ENCODE measurements at places on chromosomes 3 and 15.

GRCh38 chr3:15948388-15948787, 150.6 kb upstream of the ANKRD28 start:
- DNase-seq = no peak

GRCh38 chr3:34037260-34037659, 238.8 kb downstream of the PDCD6IP start:
- no peak for DNase-seq

DNA sequence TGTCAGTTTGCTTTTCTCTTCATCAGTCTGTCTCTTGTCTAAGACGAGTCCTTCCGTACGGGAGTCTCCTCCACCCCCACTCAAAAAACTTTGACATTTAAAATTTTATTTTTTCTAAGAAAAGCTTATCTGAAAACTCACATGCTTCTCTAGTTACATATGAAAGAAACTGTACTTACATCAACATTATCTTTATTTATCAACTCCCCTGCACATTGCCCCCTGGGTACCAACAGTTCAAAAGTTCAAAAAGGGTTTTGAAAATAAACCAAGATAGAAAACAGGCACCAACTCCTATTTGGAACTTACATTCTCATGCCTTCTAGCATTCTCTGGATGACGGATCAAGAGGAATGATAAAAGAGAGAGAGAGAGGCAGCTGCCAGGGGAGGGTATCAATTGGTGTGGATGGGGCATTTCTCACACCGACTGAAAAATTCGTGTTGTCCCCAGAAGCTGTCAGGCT, 182.5 kb downstream of the FOXP1 start:
- no peak for DNase-seq

DNA sequence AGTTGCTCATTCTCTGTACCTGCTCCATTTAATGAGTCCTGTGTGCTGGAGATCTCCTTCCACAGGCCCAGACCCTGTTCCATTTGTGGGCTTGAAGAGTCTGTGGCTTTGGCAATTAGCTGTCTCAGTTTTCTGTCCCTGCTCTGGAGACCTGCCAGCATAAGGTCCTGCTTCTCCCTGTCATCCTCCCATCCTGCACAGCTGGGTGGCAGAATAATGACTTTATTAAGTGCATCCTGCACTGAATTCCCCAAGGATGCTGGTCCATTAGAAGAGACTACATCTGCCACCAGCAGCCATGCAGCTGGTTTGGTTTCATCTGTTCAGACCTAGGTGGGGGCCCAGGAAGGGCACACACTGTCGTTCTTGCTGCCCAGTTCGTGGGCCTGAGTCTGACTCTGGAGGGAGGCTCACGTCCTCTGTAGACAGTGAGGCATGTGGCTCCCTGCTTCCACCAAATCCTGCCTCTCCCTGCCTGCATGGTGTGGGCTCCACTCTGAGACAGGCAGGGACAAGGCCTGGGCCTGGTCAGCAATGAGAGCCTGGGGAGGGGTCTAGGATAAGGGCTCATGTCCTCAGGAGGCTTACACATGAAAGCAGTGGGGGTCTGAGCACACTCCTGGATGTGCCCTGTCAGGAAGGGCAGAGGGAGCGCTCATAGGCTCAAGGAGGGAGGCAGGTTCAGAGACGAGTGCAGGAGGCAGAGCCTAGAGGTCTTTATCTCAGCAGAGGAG, 78.4 kb upstream of the PRR23E start:
- no peak for DNase-seq

DNA sequence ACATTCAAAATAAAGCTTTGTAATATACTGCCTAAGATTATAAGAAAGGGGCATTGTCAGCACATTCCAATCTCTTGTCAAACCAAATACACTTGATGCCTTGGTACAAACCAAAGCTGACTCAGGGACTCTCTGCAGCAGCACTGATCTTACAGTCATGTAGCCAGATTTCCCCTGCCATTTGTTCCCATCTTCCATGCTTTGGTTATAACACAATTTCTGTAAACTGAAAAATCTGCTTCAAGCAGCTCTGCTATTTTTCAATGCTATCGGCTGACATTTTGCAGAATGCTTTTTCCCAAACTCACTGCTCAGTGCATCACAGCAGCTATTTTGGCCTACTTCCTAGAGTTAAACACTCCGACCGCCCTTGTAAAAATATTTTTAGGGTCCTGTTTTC, 18.2 kb downstream of the PLOD2 start:
- DNase-seq = no peak

GRCh38 chr3:25091934-25092333, 336.1 kb upstream of the RARB start:
- DNase-seq = no peak

DNA sequence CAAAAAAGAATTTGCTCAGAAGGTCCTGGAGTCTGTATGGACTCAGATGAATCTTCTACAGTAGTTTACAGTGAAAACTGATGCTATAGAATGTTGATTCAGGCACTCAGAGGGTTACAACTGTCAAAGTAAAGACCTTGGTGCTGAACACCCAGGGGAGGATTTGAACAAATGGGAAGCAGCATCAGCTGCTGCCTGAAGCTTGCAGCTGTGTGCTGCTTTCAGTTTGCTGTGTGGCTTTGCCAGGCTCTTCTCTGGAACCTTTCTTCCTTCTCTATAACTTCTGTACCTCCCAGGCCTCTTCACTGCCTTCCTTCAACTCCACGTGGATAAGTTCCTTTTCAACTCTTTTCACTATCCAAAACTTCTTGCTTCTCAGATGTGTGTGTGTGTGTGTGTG, 214.2 kb downstream of the GRM7 start:
- no peak for DNase-seq

DNA sequence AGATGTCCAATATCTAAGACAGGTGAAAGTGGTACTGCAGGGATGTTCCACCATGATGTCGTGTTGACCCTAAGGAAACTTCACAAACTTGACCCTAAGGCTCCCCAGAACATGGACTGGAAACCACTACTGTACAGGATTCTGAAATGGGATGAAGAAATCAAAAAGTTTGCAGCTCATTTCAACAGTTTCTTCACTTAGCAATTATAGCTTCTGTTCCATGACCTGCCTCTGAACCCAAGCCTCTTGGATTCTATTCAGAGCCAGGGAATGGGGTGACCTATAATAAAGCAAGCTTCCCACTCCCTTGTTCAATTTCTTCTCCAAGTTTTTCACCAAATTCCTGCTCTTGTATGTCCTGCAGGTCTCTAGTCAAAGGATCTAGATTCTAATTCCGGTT, 40.7 kb downstream of the DUT start:
- DNase-seq = no peak

- peak; percentile 6 for DNase-seq
Measured at GRCh38 chr15:55552926-55553325, 35.2 kb downstream of the PYGO1 start.

DNA sequence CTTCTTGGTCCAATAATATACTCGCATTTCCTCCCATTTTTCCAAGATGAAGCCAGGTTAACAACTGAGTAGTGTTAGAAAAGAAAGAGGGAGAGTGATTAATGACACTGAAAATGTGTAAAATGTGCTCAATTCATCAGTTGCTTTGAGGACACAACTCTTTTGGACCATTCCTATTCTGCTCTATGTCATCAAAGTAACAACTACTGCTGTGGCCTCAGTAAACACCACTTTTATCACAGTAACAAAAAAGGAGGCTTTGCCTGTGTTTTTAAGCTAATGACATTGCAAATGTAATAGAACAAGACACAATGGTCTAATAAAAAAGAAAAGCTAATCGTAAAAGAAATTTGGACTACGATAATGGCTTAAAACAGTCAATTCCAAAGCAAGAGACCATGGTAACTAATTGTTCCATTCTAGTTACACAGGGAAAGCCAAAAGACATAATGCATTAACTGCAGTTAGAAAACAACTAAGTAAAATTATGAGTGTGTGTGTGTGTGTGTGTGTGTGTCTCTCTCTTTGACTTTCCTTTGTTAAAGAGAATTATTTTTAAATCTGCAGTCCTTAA, 221.1 kb downstream of the MAGI1 start:
- DNase-seq = no peak

DNA sequence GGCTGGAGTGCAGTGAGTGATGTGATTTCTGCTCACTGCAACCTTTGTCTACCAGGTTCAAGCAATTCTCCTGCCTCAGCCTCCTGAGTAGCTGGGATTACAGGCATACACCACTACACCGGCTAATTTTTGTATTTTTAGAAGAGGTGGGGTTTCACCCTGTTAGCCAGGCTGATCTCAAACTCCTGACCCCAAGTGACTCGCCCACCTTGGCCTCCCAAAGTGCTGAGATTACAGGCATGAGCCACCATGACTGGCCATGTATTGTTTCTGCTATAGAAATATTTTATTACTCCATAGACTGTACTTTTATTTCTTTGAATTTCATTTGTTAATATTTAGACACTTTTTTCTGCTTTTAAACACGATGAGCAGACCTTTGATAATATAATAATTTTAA, 60.4 kb downstream of the GTF2E1 start:
- no peak for DNase-seq

DNA sequence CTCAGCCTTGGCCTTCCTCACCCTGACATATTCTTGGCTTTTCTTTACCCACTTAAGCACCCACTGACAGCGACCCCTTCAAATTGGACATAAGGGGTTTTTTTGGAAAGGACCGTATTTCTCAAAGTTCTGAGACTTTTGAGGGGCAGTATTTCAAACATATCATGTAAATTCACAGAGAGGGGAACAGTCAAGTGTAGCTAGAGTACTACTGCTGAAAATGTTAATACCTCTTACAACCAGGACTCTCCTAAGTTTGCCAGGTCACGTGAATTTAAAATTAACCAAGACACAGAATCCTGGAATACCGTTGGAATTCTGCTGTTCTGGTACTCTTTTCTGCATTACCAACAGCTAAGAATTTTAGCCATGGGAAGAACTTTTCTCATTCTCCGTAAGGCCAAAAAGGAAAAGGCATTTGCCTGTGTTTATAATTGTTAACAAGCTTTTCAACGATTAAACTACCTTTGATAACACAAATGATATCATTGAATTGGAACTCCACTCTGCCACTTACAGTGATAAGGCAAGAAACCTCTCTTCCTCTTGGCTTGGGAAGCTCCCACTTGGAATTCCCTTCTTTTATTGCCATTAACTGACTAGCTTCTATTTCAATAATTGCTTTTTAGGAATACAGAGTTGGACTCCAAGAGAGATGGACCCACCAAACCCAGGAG, 597 bp upstream of the GBE1 start:
- DNase-seq = no peak

DNA sequence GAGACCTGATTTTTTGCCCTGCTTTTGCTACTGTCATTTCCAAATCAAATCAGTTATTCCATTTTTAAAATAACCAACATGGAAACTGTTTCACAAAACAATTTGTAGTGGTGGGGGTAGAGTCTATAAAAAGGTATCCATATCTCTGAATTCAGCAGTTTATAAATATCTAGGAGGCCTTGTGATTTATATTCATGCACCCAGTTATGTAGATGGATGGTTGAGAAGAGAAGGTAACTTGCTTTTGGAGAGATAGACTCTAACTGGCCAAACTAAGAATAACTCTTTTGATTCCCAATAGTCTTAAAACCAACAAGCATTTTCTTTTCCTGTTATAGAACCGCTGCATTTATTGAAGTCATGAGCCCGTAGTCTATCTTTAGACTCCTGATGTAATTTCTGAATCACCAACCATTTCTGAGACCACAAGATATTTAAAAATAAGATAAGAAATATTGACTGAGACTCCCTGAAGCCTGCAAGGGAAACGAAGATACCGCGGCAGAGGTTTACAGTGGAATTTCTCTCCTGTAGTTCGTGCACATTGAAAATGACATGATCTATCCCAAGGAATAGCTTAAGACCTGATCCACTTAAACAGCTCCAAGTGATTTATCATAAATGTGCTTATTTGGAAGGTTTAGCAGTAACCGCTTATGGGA, 68.5 kb downstream of the SAMMSON start:
- DNase-seq = no peak

DNA sequence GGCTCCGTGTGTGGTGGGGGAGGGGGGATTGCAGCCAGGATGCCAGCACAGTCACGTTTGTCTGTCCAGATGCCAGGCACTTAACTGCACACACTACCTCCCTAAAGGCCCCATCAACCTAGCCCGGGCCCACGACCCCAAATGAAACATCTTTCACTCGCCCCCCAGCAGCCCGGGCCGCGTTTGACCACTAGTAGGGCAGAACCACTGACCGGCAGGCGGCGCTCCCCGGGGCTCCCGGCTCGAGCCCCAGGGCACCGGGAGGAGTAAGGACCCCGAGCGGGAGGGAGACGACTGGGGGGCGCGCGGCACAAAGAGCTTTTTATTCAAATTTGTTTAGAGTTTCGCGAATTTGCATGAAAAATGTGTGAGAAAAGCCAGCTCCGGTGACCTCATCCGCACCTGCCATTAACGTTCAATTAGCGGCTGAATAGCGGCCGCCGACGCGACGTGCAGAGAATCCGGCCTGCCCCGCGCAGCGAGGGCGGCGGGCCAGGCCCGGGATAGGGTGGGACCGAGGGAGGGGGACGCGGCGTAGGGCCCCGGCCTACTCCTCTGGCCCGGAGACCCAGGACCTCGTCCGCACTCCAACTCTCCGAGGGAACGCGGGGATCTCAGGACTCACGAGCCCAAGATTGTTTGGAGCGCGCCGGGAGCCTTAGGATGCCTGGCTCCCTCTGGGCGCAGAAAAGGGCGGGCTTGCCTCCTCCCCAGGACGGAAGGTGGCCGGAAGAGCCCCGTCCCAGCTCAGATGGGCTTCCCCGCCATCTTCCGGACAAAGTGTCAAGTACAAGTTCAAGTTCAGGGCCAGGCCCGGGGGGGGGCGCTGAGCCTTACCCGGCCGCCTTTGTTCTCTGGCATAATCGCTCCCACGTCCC, 64.9 kb upstream of the POLG start:
- peak; percentile 51 for DNase-seq

DNA sequence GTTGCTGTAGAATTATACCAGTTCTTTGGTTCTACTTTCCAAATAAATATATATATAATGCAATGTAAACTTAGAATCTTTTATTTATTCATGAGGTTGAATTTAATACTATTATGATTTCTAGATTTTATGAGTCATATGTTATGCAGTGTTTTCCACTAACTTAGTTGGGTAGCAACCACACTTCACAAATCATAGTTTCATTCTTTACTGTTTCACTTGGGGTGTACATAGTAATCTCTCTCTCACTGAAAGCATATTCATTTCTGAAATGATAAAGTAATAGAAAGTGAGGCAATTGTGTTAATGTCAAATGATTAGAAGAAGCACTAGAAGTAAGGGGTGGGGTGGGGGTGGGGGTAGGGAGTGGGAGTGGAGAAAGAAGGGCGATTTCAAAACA, 52.6 kb downstream of the IQCH start:
- DNase-seq = no peak

DNA sequence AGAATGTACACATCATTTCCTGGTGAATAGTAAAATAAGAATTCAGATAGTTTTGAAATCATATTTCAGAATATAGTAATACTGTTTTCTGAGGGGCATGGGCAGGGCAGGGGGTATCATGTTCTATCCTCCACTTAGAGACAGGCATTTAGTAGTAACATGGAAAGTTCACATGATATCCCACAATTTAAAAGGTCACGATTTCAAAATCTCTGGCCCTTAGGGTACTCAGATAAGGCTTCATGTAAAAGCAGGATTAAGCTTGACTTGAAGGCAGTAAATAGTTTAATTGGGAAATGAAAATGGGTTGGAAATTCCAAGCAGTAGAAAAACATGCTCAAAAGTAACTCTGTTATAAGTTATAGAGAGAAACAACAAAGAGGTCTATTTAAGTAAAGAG, 353.2 kb upstream of the AGTR1 start:
- no peak for DNase-seq
